Activated CD4-positive, alpha-beta T cell treated with anti-CD3 and anti-CD28 coated beads, Interleukin-2, amount 50 U/mL, for 1 hour (primary cell): ENCODE measurements at places on chromosomes 7 and 10.

- no peak for DNase-seq
Measured at GRCh38 chr7:37145682-37146081, 303.0 kb downstream of the ELMO1 start.

DNA sequence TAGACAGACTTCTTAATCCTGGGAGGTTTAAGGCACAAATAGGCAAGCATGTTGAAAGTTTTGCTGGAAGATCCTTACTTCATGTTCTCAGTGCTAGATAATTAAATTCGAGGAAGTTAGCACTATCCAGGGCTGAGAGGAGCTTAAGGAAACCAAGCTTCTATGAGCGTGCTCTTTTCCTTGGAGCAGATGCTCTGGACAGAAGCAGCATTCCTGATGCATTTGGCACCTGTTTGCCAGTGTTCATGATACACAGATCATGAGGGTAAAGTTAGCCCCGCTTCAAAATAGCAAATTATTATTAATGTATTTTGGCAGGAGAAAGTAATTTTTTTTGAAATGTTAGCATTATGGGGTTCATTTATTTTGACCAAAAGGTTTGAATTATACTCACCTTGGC, 9.4 kb downstream of the HDAC9 start:
- no peak for DNase-seq

DNA sequence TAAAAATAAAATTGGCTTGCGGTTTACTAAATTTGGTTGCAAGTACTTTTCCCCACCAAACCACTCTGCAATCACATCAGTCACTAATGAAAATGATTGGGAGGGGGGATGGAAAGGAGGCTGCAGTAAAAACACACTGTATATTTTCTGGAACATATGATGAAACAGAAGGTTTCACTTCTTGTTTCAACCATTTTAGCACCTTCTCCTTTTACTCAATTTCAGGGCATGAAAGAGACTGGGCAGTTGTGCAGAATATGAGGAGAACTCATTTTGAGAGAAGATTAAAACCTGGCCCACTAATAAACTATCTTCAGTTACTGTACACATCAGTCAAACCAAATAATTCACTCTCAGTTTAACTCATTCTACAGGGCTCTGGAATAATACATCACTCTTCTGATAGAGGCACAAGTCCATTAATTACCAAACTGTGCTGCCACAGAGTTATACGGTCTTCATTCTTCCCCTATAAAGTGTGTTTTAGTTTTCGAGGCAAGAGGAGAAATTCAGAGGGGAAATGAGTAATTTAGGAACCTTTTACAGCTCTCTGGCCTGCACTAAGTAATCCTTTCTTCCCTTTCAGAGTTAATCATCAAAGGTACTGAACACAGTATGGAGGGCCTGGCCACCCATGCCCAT, 25.5 kb downstream of the JAZF1 start:
- no peak for DNase-seq

GRCh38 chr10:111186358-111186757, 109.5 kb downstream of the ADRA2A start:
- DNase-seq = no peak
